ENCODE measurements at places on chromosomes 2 and 18.

DNA sequence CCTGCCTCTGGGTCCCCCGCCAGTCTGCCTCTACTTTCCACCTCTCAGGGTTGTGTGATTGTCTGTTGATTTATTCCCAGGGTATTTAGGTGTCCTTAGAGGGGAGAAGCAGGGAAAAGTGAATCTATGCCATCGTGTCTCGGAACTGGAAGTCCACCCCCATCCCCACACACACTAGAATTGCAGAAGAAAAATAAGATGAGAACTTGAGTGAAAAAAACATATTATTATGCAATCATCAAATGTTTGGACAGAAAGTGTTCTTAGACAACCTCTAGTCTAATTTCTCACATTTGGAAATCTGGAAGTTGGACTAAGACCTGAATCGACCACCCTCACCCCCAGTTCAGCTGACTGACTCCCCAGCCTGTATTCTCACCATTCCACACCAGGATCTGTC is 14.1 kb upstream of the CASP8 start:
- DNase-seq: no peak

DNA sequence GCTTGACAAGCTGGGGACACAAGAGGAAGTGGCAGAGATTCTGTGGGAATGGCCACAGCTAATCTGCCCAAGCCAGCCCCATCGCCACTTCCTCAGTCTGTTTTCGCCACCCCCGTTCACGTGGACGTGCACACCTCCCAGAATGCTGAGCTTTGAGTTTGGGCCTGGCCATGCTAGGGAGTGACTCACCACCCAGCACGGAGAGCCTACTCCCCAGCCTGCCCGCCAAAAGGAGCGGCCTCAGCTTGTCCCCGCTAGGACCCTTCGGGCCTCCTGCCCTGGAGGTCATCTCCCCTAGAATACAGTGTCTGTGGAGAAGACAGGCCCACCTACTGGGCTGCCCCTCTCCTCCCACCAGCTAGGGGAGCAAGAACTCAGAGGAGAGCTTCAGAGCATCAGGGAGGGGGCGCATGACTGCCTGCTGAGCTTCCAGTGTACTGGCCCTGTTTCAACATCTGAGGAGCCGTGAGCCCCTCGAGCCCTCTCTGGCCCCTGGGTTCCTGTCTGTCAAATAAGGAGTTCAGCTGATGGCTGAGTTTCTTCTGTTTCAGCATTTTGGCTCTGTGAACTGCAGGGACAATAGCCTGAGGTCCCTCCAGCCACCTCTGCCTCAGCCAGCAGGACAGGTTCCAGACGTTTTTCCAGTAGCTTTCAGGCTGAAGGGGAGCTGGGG is 5.1 kb downstream of the SLC35F6 start:
- DNase-seq: no peak

DNA sequence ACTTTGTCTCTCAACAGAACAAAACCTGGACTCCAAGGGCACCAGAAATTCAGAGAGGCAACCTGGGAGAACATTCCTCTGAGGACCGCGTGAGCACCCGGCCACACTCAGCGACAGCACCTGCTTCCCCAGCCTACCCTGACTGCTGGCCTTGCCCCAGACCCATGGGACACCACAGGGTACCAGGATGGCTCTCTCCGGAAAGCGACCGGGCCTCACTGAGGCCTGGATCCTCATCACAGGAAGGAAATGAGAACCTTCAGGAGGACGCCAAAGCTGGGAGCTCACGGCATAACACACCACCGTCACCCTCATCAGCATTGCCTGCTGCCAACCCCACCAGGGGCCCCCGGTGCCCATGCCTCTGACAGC is 38.9 kb downstream of the HS6ST1 start:
- no peak for DNase-seq

GRCh38 chr2:20449501-20450200 is 2.8 kb downstream of the RHOB start:
- DNase-seq: no peak

DNA sequence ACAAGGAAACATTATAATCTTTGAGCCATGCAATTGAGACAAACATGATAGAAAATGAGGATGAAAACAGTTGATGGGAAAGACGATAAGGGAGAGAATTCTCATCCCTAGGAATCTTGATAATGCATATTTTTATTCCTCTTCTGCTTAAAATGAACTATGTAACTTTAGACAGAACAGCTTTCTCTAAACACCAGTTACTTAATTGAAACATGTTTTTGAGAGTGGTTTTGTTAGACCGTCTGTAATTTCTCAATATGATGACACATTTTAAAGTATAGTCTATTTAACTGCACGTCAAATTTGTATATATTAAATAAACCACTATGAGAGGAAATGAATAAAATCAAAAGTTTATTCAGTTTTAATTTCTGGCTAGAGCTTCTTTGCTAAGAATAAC is 1453.9 kb upstream of the NXPH2 start:
- DNase-seq: no peak

DNA sequence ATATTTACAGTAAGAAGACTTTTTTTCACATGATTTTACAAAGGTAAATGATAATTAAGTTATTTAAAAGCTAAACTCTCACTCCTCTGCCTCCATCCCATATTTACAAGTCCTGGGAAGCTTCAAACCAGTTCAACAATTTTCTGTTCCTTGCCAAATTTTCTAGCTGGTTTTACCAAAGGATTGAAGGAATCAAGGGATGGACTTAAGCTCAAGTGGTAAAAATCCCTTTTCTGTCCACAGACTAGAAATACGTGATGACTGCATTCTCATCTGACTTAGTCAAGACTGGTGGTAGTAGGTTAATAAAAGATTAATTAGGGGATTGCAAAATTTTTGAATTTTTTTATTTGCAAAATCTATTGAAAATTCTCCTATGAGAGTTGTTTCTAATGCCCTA is 297.3 kb downstream of the MTX2 start:
- DNase-seq: no peak

DNA sequence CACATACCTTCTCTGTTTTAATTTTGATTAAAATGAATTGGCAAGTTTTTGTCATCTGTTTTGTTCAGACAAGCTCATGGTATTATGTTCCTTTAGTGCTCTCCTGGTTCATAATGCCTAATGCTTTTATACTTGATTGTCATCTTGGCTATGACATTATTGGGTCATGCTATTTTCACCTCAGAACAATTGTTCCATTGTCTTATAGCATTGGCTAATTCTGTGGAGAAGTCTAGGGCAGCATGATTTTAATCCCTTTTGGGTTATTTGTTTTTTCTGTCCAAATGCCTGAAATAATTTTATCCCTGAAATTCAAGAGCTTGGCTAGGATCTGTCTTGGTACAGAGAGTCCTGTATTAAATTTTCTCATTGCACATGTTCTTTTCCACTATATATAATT is 83.8 kb upstream of the CCDC85A start:
- no peak for DNase-seq

DNA sequence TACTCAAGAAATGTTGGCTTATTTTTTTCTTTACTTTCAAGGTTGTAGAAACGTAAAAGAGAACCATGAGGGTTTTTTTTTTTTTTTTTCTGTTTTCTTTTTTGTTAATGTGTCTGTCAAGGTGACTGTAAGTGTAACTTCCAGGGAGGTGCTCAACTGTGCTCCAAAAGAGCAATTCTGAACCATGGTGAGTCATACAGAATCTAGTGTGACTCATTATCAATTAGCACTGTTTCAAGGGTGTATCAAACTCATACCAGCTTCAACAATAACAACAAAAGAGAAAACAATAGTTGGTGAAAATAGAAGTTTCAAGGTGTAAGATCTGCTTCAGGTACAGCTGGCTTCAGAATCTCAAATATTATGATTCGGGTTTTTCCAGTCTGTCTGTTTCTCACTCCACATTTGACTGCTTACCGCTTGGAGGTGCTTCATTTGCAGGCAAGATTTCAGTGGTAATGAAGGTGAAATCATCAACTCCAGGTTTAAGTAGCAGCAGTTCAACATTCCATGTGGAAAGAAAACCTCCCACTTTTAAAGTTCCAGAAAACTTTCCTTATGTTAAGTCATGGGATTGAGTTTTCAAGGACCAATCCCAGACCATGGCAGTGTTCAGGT is 850.6 kb downstream of the CNTNAP5 start:
- DNase-seq: no peak

DNA sequence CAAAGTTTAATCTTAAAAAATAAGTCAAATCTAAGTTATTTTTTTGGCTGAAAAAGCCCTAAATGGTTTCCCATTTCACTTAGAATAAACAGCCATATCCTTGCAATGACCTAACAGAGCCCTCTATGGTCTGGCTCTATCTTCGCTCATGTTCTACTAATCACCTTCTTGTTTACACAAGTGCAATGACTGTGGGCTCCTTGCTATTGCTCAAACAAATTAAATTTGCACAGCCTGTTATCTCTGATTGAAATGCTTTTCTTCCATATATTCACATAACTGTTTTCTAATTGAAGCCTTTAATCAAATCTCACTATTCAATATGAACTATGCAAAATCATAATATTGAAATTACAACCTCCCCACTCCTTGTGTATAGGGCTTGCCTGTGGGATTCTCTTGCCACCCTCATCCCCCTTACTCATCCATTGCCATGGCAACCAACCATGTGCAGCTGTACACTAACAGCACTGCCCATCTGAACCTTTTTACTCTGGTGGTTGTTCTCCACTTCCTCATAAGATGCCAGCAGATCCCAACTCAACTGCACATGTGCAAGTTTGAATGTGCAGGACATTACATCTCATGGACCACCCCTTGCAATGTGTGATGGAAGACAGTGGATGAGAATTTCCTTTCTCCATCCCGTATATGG is 1083.2 kb downstream of the SOCS6 start:
- no peak for DNase-seq

GRCh38 chr2:66445076-66445924 is 10.4 kb downstream of the MEIS1 start:
- DNase-seq: no peak

GRCh38 chr2:6506859-6507258 is 358.8 kb downstream of the CMPK2 start:
- no peak for DNase-seq

DNA sequence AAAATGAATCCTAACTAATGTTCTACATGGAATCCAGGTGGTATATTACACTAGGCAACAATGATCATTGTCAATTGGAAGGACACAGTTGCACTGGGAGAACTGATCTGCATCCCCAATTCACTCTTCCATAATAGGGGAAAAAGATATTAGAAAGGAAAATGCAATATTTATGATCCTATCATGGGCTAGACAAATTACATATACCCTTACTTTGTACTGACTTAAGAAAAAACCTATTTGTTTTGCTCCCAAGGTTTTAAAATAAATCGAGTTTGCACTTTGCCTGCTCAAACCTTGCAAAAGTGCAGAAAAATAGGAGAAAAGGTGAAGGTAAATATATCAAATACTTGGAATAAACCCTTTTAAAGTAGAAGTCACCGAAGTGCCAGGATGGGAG is 11.0 kb upstream of the PAX3 start:
- DNase-seq: no peak

GRCh38 chr2:144946263-144946662 is 426.3 kb upstream of the ZEB2 start:
- DNase-seq: no peak

DNA sequence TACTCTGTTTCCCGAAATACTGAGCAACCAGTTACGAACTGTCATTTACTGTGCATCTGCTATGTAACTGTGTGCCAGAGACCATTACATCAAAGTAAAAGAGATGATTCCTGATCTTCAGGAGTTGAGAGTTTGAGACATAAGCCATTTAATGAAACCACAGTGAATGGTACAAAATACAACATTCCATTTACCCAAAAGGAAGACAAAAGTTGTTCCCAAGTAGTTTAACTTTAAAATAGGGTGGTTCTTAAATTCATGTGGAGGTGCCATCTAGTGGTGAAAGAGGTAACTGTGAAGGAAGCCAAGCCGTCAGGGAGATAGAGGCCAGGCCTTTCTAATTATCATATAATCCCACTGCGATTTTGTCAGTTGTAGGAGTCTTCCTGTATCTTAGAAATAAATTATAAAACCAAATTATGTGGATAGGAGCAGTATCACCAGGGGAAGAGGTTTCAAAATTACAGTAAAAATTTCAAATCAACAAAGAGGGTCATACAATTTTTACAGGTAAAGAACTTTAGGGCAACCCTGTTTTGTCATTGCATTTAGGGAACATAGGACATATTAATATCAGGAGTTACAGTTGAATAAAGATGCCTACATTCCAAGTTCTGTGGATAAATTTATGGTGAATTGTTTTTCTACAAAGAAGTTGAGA is 67.7 kb downstream of the EPAS1 start:
- no peak for DNase-seq

GRCh38 chr2:17813010-17813741 is 3.1 kb upstream of the MSGN1 start:
- DNase-seq: no peak

DNA sequence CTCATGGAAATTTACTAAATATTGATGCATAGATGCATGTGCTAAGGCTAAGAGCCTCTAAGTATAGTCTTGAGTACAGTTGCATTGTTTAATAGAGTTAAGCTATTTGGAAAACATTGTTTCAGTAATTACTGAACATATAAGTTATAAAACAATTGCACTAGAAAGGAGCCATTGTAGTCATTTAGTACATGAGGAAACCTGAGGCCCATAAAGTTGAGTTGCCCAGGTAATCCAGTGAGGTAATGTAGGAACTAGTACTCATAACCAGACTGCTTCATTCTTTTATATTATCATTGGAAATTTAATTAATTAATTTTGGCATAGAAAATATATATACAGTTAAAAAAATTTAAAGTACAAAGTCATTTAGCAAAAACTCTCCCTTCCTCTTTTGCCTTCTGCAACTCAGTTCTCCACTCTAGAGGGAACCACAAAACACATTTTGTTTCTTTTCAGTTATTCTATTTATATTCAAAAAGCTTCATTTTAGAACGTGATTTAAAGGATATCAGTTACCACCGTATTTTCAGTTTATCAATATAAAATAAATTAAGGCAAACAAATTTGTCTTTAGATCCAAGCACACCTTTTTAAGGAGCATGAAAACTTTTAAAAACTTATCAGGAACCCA is 27.8 kb upstream of the TBR1 start:
- no peak for DNase-seq

- DNase-seq: no peak
Measured at GRCh38 chr18:80229766-80230745, 17.3 kb downstream of the PARD6G start.

- DNase-seq: no peak
Measured at GRCh38 chr18:421247-422155, 79.0 kb downstream of the COLEC12 start.

- DNase-seq: no peak
Measured at GRCh38 chr2:66252109-66252508, 182.8 kb upstream of the MEIS1 start.

DNA sequence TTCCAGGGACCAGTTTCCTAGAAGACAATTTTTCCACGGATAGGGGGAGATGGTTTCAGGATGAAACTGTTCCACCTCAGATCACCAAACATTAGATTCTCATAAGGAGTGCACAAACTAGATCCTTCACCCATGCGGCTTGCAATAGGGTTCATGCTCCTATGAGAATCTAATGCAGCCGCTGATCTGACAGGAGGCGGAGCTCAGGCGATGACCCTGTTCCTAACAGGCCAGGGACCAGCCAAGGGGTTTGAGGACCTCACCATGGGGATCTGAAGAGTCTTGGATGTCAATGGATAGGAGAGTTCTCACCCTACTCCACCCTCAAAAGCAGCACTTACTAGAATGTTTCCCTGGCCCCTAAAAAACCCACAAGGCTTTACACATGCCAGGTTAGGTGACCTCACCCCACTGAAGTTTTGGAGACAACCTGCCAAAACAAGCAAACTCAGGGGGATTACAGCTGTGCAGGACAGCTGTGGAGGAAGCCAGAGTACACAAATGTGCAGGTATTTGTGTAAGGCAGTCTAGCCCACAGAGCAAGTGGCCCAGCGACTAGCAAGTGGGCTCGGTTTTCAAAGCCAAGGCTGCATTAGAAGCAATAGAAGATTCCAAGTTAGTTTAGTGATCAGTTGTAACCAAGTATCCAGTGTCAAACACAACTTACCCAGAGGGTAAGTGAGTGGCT is 3.9 kb downstream of the EVA1A start:
- DNase-seq: no peak
